Mesendoderm (in vitro differentiated cells): ENCODE measurements at places on chromosomes 1 and 21.
A peak's percentile ranks its signal among the peaks of the same experiment; 100 is the strongest.

DNA sequence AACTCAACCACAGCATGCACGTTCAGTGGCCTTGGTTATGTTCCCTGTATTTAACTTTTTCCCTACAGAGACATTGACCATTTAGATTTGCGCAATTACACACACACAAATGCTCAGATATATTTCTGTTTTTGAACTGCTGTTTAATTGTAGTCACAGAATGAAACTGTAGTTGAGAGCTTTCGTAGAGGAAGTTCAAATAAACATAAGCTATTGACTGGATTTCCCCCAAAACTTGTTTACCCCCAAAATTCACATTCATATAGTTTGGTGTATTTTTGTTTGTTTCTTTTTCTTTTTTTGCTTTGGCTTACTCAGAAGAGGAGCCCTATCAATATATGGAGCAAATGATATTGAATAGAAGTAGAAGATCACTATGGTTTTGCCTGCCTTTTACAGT lies 921.0 kb downstream of the ADGRL2 start:
- DNase-seq, result no peak

GRCh38 chr1:154824179-154825000 lies 45.7 kb downstream of the KCNN3 start:
- DNase-seq, result no peak

- DNase-seq, result peak; percentile 51
Observed at GRCh38 chr21:33587792-33588484, 546 bp downstream of the DONSON start.

- no peak for DNase-seq
Observed at GRCh38 chr1:170030212-170030611, 44.3 kb downstream of the KIFAP3 start.

- no peak for DNase-seq
Observed at GRCh38 chr1:25671929-25672328, 55.3 kb downstream of the MAN1C1 start.

GRCh38 chr1:97414682-97415312 lies 506.0 kb downstream of the DPYD start:
- no peak for DNase-seq

GRCh38 chr21:39902986-39903385 lies 35.7 kb downstream of the PCP4 start:
- DNase-seq, result no peak

GRCh38 chr1:38451541-38451993 lies 405.0 kb upstream of the POU3F1 start:
- DNase-seq, result peak; percentile 87

DNA sequence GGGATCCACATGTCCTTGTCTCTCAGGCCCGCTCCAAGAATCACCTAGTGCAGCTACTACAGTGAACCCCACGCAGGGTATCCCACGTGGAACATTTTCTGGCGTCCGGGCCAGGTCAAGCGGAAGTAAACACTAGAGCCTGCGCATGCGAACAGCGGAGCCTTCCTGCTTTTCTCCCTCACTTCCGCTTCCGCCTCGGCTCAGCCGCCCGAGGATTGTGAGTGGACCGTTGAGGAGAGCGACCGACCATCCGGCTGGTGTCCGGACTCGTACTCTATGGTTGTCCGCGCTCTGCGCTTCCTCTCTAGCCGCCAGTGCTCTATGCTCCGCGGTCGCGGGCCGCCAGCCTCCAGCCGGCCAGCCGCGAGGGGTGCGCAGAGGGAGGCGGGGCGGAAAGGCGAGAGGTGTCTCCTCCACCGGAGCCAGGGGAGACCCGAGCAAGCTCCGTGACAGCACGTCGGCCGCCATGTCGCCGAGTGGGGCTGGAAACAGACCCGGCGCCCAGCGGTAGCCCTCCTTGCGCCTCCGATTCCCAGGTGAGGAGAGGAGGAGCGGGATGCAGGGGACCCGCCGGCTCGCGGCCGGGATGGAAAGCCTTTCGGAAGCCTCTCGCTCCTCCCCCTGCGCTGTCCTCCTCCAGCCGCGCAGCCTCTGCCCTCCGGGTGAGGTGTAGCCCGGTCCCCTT lies at the start of the genes CNST and TFB2M:
Gene CNST (plus strand): TSS at position 329 of the 685 bp plus-strand sequence. CDS start 25,107 bp downstream, outside the sequence.
Gene TFB2M (minus strand): TSS at position 134 of the 685 bp plus-strand sequence. CDS start 123 bp downstream, at position 11.
- DNase-seq, result peak; percentile 99

DNA sequence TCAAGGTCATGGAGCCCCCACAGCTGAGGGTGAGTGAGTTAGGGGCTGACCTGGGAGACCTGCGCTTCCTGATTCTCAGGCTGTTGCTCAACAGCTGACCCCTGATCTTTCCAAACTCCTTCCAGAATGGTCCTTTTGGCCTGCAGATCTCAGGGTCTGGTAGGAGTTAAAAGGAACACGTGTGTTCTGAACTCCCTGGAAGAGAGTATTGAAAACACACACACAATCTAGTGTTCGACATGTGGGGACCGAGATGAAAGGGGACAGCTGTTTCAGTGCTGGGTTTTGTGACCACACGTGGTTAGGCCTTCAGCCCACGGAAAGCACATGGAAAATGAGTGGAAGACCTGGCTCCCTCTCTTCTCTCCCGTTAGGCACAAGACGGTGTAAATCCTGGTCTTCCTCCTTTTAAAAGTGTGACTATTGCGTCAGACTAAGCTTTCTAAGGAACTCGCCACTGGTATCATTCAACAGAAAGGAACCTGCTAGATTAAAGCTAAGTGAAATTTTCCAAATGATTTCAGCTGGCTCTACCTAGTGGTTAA lies 49.6 kb downstream of the RUNX1 start:
- DNase-seq, result no peak

DNA sequence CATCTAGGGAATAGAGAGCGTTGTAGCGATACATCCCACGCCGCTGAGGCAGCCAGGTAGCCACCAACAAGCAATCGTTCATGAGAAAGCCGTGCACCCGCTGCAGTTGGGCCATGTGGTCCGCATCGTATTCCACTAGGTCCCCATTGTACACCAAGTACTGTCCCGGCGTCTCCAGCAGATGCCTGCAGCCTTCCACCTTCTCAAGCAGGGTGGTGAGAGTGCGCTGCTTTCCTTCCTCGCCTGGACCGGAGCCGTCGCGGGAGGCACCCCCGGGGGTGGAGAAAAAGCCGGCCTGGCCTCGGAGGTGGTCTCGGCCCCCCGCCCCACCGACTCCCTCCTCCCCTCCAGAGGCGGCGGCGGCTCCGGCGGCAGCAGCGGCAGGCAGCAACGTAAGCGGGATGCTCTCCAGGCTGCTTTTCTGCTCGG lies 595 bp downstream of the EXOC8 start:
- no peak for DNase-seq

GRCh38 chr1:61116421-61116820 lies 34.1 kb downstream of the NFIA start:
- DNase-seq, result no peak

DNA sequence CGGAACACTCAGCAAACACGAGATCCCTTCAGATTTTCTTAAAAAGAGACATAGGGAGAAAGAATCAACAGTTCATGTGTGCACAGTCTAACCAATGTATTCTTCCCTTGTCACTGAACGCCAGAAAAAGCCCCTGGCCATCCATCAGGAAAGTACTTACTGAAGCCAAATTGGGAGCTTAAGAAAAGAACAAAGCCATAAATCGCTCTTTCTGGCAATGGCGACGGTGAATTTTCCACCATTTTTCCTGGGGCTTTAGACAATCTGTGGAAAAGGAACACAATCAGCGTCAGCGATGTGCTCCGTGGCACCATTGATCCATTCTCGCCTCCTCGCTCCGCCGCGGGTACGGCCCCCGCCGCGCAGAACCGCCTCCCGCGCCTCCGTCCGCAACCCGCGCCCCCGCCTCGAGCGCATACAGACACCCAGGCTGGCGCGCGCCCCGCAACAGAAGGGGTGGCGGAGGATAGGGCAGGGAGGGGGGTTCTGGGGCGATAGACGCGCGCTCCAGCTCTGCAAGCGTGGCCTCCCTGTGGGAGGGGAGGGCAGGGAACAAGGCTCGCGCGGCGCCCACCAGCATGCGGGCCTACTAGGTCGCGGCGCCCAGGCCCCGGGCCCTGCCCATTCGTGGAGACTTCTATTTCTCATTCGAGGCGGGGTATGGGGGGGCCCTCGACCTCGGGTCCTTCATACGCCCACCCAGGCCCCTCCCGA lies 440 bp downstream of the PIGP start:
- DNase-seq, result no peak

DNA sequence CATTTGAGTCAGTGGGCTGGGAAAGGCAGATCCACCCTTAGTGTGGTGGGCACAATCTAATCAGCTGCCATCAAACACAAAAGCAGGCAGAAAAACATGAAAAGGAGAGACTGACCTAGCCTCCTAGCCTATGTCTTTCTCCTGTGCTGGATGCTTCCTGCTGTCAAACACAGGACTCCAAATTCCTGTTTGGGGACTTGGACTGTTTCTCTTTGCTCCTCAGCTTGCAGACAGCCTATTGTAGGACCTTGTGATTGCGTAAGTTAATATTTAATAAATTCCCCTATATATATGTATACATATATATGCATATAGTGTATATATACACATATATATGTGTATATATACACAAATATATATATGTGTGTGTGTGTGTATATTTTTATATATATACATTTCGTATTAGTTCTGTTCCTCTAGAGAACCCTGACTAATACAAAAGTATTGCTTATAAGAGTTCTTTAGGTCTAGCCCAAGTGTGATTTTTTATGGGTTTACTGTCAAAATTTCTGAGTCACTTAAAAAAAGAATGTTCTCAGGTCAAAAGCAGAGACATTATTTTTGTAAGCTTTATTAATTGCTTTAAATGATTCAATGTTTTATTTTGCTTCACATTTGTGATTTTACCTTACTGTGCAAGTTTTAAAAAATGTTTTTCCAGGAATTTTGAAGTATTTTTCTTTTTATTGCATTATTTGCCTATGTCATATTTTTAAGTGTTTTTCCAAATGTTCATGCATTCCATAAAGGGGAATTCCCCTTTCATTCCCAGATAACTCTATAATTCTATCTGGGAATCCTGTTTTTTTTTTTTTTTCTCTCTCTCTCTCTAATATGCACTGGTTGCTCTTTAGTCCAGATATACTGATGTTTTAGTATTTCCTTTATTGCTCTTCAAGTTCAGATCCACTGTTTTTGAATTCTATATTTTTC lies 92.1 kb upstream of the ADAMTS5 start:
- no peak for DNase-seq

DNA sequence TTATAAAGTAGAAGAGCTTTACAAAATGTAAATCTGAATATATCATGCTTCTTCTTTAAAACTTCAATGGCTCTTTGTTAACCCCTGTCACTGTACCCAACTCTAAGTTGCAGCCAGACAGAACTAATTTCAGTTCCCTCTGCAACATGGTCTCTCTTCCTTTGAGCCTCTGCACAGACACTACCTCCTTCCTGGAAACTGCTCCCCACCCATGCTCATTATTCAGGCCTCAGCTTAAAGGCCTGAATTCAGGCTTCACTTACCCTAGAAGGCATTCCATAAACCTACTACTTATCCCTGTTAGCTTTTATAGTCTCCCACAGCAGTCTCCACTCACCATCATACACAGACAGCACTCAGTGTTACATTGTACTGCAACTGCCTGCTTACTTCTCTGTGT lies 2.6 kb upstream of the EEIG2 start:
- no peak for DNase-seq

GRCh38 chr1:215192306-215192705 lies 109.8 kb downstream of the KCNK2 start:
- no peak for DNase-seq

- DNase-seq, result no peak
Observed at GRCh38 chr1:36433102-36433501, 17.1 kb downstream of the OSCP1 start.

- peak; percentile 38 for DNase-seq
Observed at GRCh38 chr1:17004466-17005364, 7.0 kb downstream of the ATP13A2 start.

- DNase-seq, result no peak
Observed at GRCh38 chr21:41564871-41565274, 56.9 kb upstream of the TMPRSS2 start.

DNA sequence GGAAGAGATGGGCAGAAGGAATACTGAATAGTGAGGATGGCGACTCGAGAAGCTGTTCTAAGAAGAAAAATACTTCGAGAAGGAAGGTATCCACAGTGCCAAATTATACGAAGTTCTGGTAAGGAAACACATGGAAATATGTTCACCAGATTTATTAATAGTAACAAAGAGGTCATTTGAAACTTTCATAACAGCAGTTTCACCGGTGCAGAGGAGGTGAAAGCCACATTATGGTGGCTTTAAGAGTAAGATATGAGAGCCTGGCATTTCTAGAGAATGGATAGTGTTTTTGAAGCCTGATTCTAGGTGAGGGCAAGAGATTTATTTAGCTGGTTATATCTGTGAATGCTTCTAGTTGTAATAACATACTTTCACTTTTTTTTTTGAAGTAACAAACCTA lies 56.2 kb downstream of the DPYD start:
- no peak for DNase-seq
